ENCODE measurements at places on chromosomes 2 and 18.

GRCh38 chr18:45386041-45386655 lies 229.1 kb upstream of the SLC14A2 start:
- DNase-seq = peak; percentile 49

- DNase-seq = peak; percentile 11
These were observed 210.0 kb upstream of the ZNF521 start for GRCh38 chr18:25561918-25562317.

- DNase-seq = no peak
These were observed 38.2 kb downstream of the NHEJ1 start for GRCh38 chr2:219122202-219122980.

GRCh38 chr2:129829588-129829987 lies 149.9 kb upstream of the RAB6C start:
- no peak for DNase-seq

DNA sequence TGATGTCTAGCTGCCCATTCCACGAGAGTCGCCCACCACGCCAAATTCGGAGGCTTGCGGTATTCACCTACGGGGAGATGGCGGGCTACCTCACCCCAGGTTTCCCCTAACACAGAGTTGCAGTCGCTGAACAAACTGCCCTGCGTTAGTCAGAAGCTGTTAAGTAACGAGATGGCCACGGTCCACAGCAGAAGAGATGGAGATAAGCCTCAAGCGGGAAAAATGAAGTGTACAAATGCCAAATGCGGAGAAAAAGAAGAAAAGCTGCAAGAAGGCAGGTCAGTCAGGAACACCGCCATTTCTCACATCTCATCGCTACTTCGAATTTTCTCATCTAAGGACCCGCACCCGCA lies 425 bp downstream of the ASB3 start:
- DNase-seq = peak; percentile 74

- no peak for DNase-seq
These were observed 3.0 kb downstream of the TTC32 start for GRCh38 chr2:19898592-19899329.

GRCh38 chr18:78999939-79000338 lies 20.3 kb downstream of the SALL3 start:
- no peak for DNase-seq

DNA sequence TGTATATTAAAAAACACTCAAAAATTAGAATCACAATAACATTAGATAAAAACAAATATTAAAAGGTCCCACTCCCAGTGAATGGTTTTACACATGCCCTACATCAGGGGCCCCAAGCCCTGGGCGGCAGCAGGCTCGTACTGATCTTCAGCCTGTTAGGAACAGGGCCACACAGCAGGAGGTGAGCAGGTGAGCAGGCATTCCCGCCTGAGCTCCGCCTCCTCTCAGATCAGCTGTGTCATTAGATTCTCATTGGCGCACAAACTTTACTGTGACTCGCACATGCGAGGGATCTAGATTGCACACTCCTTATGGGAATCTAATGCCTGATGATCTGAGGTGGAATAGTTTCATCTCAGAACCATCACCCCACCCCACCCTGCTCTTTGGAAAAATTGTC lies 74.2 kb downstream of the MBD2 start:
- no peak for DNase-seq

DNA sequence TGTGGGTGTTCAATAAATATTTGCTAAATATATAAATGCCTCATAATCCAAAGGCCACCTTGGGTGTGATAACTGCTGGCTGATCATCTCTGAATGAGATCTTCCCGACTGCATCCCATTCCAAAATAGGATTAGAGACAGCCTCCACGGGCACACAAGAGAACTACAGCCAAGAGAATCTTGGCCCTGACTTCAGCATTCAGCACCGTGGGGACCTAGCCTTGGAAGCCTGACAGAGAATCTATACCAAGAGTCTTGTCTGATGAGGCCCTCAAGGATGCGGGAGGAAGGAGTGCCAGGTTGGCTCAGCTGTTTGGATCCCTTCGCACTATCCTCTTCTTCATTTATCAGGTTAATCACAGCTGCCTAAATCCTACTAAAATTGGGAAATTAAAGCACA lies 85.8 kb downstream of the RBM43 start:
- no peak for DNase-seq

- no peak for DNase-seq
These were observed 89.0 kb upstream of the PKDCC start for GRCh38 chr2:41958775-41959174.

GRCh38 chr2:52936029-52936428 lies 831.6 kb upstream of the CHAC2 start:
- DNase-seq = no peak

GRCh38 chr2:190318931-190319554 lies 583 bp downstream of the HIBCH start:
- peak; percentile 26 for DNase-seq

GRCh38 chr18:74389171-74389927 lies 67.8 kb downstream of the DIPK1C start:
- DNase-seq = no peak

GRCh38 chr18:7221424-7222155 lies 9.3 kb upstream of the LRRC30 start:
- peak; percentile 70 for DNase-seq

- DNase-seq = no peak
These were observed 67.2 kb upstream of the NABP1 start for GRCh38 chr2:191610756-191611155.

DNA sequence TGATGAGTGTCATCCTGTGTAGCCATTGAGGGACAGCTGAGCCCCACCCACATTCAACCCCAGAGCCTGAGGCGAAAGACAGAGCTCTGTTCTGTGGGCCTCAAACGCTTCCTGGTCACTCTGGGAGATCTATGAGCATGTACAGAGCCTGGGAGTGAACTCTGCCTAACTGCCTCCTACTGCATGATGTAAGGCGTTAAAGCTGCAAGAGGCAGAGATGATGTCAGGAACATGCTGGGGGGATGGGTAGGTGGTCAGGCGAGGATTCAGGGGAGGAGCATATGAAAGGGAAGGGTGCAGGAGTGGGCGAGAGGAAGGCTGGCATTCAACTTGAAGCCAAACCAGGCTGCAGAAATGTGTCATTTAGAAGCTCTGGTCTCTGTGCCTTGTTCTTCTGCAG lies 181.0 kb downstream of the TFCP2L1 start:
- DNase-seq = no peak

GRCh38 chr2:75025633-75026380 lies 67.4 kb downstream of the POLE4 start:
- no peak for DNase-seq

- no peak for DNase-seq
These were observed 81.9 kb downstream of the SLC66A3 start for GRCh38 chr2:11237122-11237521.

GRCh38 chr18:63505566-63506335 lies 29.0 kb downstream of the SERPINB5 start:
- DNase-seq = peak; percentile 35

DNA sequence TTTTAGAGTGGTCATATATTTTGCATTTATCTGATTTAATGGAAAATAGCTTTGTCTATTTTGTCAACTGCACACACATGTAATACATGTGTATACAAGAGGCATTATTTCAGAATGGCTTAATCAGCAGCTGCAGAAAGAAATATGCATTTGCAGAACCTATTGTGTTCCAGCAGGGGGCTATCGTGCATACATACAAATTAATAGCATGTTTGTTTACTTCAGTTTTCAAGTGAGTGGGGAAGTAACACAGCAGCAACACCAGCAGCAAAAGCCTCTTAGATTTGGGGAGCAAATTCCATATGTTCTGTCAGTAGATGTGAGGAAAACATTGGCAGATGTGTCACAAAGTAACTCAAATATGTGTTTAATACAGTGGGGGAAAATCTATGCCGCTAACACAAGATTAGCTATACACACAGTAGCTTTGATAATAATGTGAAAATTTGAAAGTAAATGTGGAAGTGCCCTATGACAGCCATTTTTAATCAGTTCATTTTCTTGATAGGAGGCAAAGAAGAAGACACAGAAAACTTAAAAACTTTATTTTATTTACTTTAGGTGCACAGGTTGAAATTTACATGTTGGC lies 218.1 kb downstream of the WDR7 start:
- DNase-seq = peak; percentile 60

GRCh38 chr2:119282996-119283511 lies 59.4 kb downstream of the STEAP3 start:
- no peak for DNase-seq

- peak; percentile 28 for DNase-seq
These were observed 61.3 kb downstream of the UGP2 start for GRCh38 chr2:63903003-63903402.

- DNase-seq = no peak
These were observed 22.2 kb upstream of the POMC start for GRCh38 chr2:25190536-25190935.

DNA sequence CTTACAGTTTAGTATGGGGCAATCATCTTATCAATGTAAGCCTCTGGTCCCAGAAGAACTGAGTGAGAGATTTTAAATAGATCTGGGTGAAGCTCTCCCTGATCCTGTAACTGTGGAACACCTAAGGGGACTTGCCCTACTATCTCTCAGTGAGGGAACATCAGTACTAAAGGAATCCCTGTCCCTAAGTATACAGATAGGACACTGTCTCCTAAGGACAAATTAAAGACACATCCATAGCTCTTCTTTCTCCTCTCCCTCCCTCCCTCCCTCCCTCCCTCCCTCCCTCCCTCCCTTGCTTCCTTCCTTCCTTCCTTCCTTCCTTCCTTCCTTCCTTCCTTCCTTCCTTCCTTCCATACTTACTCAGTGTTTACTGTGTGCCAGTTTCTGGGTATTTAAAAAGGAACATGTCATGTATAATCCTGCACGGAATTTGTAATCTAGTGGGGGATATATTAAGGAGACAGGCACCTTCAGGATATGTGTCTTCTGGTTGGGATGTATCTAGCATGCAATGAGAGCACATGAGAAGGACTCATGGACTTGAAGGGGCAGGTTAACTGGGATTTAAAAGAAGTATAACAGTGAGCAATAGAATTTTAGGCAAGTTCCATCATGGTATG lies 222.2 kb upstream of the ATP5MC3 start:
- no peak for DNase-seq

GRCh38 chr2:225771701-225772100 lies 372.2 kb downstream of the NYAP2 start:
- no peak for DNase-seq

DNA sequence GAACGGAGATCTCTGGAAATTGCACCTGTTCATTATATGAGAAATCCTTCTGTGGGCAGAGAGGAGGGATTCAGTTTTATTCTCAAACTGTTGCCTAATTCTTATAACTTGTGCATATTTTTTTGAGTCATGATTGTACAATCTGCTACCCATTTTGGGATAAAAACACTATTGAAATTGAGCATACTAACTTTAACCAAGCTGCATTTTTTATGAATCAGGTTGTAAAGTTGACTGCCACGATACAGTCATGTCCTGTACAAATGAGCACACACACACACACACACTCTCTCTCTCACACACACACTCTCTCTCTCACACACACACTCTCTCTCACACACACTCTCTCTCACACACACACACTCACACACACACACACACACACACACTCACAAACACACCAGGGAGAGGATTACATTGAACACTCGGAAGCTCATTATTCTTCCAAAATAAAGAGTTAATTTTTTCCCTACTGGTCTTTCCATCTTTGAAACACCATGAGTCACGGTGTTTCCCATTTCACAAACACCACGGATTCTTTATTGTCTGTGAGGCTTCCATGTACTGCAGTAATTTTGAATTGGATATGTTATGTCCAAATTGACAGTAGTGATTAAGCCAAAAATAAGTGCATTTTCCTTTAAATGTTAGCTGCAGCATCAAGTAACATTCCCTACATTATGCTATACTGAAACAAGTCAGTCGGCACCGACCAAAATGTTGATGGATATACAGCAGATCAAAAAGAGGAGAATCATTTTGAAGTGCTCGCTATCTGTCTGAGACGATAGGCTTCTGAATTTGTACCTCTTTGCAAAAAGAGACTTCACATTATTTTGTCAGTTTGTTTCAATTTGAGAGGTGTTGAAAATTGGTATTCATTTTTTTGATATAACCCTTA lies 216.9 kb downstream of the ARHGAP15 start:
- DNase-seq = no peak

- peak; percentile 18 for DNase-seq
These were observed 2.9 kb upstream of the DGKD start for GRCh38 chr2:233351423-233351822.

GRCh38 chr2:215354771-215355695 lies 43.2 kb downstream of the ATIC start:
- DNase-seq = peak; percentile 77

DNA sequence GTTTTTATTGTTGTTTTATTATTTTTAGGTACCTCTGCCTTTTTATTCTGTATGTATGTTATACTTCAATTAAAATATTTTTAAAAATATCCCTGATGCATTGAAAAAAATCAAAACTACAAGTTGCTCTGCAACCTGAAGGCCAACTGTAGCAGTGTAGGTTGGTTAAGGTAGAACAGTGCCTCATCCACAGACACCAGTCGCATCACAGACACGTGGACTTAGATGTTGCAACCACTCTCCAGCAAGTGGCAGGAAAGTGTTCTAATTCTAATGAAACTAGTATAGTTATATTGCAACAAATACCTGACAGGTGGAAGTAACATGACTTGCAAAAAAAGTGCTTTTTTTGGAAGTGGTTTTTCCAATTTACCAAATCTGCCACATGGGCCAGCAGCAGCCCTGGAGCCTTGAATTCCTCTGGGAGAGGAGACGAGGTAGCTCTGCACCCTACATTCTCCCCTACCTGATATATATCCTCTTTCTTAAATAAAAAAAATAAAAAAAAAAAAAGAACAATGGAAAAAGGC lies 28.4 kb upstream of the SLC3A1 start:
- DNase-seq = no peak

GRCh38 chr2:53188851-53189510 lies 578.6 kb upstream of the CHAC2 start:
- DNase-seq = no peak

DNA sequence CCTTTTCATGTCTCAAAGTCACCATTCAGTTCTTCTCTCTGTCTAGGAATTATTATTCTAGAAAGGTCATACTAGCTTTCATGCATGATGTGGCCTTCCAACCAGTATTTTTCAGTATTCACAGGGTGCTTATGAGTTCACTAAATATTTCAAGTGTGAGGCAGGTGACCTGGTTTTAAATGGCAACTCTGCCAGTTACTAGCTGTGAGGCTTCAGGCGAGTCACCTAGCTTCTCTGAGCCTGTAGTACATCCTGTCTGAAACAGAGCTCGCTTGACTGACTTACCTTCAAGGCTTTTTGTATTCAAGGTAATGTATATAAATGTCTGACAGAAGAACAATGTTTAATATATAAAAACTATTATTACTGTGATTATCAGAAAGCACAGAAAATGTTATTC lies 19.4 kb upstream of the ACVR1 start:
- no peak for DNase-seq

- DNase-seq = no peak
These were observed 2.1 kb upstream of the PPP1CB start for GRCh38 chr2:28749526-28749925.
